ENCODE measurements at places on chromosomes 1 and 21. TPM values are rescaled to one million over a fixed set of nuclear protein-coding genes. Genes with fewer than 3 reads are reported as not detected.

Gene COQ8A
- total RNA-seq, result 6.9 TPM

Gene MAB21L3
- total RNA-seq, result 0.24 TPM

Gene HRNR
- total RNA-seq, result not detected

GRCh38 chr1:48568501-48568900 lies 96.5 kb upstream of the SPATA6 start:
- DNase-seq, result no peak

DNA sequence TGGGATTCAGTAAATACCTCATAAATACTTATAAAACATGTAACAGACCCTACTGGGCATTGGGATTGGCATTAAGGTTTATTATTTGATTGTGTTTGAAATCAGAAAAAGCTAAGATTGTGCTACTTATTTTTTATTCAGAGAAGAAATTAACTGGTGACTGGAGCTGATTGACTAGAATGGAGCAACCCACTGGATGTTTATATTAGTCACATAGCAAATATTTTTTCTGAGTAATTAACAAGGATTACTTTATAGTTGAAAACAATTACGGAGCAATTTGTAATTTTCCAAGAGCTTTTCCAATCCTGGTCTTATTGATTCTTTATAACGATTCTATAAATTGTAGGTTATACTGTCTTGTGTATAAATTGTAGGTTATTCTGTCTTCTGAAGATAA lies 208.7 kb downstream of the HLX start:
- DNase-seq, result peak; percentile 42

GRCh38 chr1:226064816-226065248 lies 2.3 kb downstream of the H3-3A start:
- peak; percentile 52 for DNase-seq

DNA sequence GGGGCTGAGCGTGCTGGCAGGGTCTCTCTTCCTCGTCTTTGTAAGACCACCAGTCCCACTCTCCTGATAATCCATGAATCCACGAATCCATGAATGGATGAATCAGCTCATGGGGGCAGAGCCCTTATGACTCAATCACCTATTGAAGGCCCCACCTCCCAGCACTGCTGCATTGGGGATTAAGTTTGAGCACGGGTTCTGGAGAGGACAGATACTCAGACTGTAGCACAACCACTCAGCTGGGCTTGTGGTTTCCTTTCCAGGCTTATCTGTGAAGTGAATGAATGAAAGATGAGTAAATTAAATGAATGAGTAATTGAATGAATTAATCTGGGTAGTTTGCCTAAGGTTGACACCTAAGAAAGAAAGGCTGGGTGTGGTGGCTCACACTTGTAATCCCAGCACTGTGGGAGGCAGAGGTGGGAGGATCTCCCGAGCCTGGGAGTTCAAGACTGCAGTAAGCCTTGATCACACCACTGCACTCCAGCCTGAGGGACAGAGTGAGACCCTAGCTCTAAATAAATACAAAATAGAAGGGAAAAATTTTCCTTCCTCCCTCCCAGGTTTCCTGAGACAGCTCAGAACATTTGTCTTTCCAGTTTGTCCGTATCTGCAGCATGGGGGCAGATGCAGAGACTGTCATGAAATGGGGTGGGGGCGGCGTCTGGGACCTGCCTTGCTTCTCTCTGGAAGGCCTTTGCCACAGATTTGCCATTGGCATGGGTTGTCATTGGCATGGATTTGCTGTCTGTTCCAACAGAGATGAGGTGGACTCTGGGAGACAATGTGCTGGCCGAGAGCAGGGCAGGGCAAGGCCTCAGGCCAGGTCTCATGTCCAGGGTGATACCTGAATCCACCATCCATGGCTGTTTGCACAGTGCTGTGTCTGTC lies 187.7 kb upstream of the C1orf174 start:
- no peak for DNase-seq
